ENCODE measurements at places on chromosomes 7 and 10.

DNA sequence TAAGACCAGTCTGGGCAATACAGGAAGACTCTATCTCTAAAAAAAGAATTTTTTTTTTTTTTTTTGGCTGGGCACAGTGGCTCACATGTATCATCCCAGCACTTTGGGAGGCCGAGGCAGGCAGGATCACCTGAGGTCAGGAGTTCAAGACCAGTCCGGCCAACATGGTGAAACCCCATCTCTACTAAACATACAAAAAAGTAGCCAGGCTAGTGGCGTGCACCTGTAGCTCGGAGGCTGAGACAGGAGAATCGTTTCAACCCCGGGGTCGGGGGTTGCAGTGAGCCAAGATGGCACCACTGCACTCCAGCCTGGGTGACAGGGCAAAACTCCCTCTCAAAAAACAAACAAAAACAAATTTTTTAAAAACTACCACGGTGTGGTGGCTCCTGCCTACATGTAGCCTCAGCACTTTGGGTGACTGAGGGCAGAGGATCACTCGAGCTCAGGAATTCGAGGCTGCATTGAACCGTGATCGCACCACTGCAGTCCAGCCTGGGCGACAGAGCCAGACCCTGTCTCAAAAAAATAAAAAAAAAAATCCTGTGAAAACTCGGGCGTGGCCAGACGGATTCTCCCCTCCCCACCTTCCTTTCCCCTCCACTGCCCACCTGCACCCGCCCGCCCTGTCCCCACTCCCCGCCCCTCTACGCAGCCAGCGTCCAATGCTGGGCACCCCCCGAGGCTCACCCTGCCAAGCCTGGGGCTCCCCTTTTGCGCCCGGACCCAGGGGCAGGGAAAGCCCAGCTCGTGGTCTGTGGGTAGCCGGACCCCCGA is 745 bp upstream of the ORAI2 start:
- no peak for DNase-seq

GRCh38 chr7:713488-714230 is 12.8 kb upstream of the DNAAF5 start:
- DNase-seq: no peak

DNA sequence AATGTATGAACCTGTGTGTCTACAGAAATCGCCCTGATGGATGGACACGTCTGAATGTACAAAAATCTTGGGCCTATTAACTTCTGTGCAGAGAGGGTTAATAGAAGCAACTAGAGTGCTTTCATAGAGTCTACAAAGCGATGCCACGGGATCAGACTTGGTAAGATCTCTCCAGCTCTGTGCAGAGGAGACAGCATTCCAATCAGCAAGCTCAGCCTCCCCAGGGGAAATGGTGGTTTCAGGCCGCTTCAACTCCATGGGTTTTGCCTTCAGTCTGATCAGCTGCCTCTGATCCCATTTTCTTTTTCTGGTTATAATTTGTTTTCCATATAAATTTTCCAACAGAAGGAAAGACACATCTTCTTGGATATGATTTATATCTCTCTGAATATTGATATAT is 35.1 kb upstream of the COBL start:
- peak; percentile 74 for DNase-seq

GRCh38 chr10:73060173-73060572 is 36.5 kb downstream of the P4HA1 start:
- no peak for DNase-seq

DNA sequence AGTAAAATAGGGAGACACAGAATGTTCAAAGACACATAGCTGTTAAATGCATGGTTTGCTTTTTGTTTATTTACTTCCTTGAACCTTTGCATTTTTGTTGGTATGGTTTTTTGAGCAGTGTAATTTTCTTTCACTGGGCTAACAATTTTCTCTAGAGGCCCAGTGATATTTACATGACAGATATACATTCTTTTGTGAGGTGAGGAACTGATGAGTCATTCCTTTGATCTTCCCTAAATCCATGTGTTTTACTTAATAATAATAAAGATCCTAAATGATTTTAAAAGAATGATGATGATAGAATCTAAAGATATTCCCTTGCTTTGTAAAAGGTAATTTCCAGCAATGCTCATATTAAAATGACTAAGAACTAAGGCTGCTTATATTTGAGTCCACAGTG is 188.5 kb upstream of the ANK3 start:
- DNase-seq: no peak

DNA sequence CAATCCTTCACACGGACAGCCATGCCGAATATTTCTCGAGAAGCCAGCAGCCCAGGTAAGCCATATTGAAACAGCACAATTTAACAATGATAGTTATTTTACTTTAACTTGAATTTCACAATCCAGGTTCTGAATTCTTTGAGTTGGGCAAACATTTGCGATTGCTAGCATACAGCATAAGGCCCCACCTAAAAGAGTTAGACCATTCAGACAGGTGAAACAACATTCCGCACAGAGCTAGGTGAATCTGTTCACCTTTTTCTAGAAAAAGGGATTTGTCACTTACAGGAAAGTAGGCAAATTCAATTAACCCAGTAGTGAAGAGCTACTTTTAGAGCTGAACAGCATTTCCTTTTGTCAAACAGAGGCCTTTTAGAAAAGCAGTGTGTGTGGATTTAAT is 45.3 kb downstream of the CREB3L2 start:
- DNase-seq: no peak

DNA sequence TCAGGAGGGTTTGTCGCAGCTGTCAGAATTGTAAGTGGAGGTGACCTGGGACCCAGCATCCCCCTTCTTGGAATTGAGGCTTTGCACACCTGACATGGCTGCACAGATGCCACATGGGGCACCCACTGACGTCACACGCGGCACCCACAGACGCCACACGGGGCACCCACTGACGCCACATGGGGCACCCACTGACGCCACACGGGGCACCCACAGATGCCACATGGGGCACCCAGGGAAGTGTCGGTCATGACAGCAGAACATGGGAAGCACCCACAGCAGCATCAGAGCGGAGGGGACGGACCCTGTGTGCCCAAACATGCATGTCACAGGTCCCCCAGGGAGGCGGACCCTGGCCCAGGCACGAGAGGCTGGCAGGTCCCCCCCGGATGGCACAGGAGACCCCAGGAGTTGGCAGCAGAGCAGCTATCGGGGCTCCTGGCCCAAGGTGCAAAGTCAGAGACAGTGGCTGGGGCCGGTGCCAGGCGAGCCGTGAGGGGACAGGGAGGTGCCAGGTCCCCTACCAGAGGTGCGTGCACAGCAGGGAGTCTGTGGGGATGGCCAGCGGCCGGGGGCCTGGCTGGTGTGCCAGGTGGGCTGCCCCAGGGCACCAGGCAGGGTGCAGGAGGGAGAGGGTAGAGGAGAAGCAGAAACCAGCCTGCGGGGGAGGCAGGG is 21.1 kb downstream of the KNDC1 start:
- DNase-seq: no peak
